NCI-H774 (cell line): ENCODE measurements at places on chromosomes 7 and 10.

DNA sequence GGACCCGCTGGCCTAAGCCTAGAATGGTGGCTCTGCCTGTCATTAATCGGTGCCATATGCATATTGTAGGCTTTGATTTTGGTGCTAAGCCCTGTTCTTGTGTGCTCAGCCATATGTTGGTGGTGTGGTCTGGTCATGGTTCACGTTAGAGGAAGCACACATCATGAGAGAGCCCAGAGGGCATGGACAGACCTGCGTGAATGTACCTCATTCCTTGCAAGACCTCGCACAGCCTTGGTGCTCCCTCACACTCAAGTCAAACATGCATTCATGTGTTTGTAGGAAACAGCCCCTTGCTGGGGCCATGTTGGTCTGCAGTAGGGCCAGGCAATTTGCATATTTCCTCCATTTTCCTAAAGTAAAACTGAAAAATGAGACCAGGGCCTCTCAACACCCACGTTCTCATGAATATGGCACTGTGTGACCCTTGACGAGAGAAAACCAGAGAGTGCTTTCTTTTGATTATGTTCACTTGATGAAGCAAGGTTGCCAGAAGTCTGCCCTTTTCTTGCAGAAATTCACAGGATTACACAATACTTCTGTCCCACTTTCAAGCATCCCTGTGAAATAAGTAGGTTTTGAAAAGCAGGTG is 268.7 kb downstream of the CELF2 start:
- DNase-seq, result no peak

DNA sequence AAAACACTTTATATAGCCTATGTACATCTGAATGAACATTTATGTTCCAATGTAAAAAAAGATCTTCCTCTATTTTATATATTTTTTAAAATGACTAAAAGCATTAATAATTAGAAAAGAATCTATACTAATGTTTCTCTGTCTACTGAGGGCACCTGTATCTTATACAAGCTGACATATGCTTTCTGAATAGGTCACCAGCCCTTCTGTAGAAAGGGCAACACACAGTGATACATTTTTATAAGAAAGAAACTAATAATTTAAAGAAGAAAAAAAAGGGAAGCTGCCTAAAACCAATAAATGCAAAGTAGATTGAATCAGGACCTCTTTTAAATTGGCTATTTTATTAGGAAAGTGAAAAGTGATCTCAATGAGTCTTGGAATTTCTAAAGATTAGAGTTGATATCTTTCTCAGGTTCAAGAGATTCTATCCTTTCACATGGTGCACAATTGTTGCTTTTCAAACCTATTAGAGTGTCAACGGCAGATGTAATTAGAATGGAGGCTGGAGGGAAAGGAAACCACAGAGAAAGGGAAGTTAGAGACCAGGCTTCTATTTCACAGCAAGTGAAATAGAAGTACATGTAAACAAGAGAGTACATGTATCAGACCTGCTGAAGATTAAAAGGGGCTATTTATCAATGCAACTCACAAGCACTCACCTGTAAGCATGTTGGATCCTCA is 6.3 kb downstream of the MTPN start:
- DNase-seq, result no peak

DNA sequence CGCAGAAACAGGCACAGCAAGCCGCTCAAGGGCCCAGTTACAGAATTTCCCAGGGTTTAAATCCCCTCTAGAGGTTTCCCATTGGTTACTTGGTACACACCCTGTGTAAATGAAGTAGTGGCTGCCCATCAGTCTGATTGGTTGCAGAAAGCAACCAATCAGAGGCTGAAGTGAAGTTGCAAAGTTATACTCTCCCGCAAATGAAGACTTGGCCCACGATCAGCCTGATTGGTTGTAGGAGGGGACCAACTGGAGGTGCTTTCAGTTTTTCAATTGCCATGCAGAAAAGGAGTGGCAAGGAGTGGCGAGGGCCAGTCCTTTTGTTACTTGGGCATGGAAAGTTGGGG is 909.2 kb upstream of the AUTS2 start:
- DNase-seq, result no peak

GRCh38 chr10:17910125-17910789 is 41.5 kb upstream of the SLC39A12 start:
- no peak for DNase-seq

- no peak for DNase-seq
Observed at GRCh38 chr7:26213807-26214515, 12.4 kb downstream of the CBX3 start.

- DNase-seq, result no peak
Observed at GRCh38 chr10:73263693-73264347, 11.4 kb upstream of the MRPS16 start.
